ENCODE measurements at places on chromosomes 1 and 21.

DNA sequence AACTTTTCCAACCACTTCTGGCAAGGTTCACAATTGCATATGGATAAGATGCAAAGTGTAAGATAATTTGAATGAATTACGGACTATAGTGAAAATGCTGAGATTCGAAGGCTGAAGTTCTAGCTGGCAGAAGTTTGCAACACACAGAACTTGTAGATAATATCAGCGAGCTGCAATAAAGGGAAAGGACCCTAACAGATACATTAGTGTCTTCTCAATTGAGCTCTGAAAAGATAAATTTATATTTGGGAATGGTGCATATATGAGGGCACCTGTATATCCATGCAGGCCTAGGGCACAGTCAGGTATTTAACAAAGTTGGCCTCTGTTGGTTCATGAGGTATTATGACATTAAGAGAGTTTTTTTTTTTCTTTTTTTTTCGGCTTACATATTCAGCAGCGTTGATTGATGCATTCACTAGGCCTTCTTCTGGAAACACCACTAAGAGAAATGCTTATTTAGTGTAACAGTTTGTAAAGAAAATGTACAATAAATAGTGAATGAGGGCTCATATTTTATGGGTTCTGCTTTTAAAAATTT is 2.2 kb downstream of the NFIA start:
- no peak for DNase-seq

DNA sequence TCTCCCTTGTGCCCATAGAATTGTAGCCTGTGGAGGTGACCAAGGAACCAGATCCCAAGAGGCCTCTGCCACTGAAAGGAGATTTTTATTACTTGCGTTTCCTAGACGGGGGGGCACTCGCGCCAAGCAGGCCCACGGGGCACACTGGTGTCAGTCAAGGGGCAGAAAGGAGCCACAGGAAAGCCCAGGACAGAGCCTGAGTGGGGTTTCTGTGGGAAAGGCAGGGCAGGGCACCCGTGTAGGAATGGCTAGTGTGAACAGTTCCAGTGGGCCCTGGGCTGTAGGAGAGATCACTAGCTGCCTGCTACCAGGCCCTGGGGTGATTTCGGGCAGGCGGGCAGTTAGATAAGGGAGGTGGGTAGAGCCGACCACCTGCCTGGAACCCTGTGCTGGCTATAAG is 70.8 kb downstream of the ADARB1 start:
- DNase-seq, result no peak

GRCh38 chr1:24632832-24633175 is 10.3 kb upstream of the SRRM1 start:
- no peak for DNase-seq

DNA sequence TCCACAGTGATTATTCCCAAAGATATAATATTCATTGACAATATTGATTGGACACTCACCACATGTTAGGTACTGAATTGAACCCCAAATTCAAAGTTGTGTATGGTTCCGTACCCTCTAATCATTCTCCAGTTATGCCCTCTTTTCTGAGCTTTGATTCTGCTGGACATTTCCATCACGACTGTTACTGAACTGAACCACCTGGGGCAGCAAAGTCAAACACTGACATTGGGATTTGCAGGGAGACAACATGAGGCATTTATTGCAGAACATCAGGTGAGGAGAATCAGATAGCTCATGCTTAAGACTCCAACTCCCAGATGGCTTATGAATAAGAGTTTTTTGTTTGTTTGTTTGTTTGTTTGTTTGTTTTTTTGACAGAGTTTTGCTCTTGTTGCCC is 420.9 kb downstream of the DISC1 start:
- peak; percentile 35 for DNase-seq

DNA sequence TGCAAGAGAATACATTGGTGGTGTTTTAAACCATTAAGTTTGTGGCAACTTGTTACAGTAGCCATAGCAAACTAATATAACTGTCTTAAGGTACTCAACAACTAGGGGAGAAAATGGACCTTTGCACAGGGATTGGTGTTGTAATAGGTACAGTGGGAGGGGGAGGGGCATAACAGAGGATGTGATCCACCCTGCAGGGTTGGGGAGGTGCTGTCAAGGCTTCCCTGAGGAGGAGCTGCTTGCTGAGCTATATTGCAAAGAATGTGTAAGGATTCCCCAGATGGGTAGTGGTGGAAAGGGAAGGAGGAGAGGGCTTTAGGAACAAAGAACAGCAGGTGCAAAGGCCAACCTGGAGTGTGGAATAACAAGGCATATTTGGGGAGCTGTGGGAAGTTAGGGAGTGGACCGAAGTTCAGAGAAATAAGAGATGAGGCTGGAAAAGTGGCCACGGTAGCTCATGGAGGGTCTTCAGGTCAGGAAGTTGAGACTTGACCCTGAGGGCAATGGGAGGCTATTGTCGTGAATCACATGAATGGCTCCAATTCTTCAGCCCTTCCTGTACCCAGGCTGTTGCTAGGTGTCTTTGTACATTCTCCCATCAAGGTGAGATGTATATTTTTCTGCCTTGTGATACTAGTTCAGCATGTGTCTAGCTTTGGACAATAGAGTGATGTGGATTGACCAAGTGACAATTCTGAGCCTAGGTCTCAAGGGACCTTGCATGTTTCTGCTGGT is 168.6 kb upstream of the CSF3R start:
- no peak for DNase-seq

- DNase-seq, result no peak
Observed at GRCh38 chr1:161943737-161944136, 79.9 kb downstream of the OLFML2B start.

DNA sequence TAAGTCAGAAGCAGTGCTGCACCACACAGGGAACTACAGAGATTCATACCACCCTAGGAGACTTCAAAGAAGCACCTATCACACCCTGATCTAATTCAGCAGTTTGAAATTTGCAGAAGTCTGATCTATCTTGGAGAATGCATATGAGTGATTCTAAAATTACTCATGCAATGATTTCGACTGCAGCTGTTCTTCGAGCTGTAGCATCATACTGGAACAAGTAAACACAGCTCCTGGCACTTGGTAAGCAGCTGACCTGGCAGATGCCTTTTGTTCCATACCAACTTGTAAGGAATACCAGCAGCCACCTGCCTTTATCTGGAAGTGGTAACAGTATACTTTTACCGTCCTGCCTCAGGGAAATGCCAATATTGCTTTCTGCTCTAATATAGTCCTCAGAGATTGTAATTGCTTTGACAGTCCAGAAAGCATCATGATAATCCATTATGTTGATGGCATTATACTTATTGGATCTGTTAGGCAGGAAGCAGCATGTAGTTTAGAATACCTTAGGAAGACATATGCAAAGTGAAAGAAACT is 25.7 kb downstream of the AADACL4 start:
- peak; percentile 19 for DNase-seq

DNA sequence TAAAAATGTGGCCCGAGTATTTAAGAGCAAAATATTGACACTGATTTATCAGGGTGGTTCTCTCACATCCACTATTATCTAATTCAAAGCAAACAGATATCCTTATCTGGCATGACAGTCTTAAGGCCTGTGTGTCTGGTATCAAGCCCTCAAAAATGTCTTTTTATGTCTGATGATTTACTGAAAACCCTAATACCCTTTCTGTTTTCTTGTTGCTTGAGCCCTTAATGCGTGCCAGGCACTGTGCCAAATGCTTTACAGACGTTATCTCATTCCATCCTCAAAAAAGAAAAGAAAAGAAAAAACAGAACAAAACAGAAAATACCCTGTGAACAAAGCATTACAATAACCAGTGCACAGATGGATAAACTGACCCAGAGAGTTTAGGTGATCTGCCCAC is 5.7 kb downstream of the DUSP23 start:
- DNase-seq, result no peak

DNA sequence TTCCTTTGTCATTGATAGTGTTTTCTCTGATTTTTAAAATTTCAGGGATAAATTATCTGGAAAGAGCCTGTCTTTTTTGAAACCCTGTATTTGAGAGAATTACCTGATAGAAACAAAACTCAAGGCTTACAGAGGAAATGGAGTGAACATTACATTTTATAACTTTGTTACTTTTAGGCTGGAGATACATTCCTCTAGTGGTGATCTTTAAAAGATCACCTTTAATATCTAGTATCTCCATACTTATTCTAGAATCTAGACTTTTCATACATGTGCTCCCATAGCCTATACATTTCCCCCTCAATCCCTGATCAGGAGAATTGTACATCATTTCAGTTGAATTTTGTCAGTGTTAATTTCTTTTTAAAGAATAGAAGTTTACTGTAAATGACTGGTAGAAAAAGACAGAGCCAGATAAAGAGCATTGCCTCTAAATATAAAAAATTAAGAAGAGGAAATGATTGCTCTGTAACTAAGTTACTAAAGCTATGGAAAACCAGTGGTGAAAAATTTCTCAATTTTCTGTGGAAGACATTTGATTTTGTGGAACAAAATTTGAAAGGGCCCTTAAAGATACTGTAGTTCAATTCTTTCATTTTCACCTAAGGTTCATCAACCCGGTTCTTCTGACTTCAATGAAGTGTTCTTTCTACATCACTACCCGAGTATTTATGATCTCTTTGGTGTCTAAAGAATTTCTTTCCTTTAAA is 33.7 kb downstream of the RASAL2 start:
- no peak for DNase-seq

DNA sequence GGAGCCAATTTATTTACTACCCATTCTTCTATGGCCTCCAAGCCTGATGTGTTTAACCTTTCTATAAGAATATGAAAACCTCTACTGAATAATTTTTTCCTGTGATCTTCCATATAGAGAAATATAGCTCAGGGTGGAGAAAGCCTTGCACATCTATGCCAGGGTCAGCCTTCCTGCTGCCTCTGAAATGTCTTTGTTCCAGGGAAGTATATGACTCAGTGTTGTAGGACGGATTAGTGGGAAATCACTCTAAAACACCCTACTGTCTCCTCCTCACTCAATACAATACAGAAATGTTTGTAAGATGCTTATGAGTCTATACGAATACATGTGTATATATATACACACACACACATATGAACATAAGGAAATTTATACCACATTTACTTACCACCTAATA is 1044.9 kb downstream of the BRINP3 start:
- DNase-seq, result peak; percentile 8

GRCh38 chr1:76268341-76268740 is 193.8 kb downstream of the ST6GALNAC3 start:
- peak; percentile 19 for DNase-seq

GRCh38 chr1:2874607-2875480 is 73.4 kb upstream of the TTC34 start:
- no peak for DNase-seq

DNA sequence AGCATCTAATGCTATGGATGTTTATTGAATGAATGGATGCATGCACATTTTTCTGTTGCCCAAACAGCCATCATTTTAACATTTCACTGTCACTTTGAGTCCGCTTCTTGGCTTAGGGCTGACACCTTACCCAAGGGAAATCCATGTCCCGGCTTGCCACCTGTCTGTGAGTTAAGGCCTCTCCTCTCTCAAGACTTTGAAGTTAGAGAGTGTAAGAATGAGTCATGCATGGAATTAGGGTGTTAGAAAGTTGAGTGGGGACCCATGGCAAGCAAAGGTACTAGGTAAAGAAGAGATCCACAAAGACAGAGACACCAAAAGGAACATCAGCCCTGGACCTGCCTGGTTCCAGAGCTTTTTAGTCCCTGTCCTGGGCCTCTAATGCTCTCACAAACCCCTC is 35.1 kb downstream of the ATP1A1 start:
- DNase-seq, result no peak

DNA sequence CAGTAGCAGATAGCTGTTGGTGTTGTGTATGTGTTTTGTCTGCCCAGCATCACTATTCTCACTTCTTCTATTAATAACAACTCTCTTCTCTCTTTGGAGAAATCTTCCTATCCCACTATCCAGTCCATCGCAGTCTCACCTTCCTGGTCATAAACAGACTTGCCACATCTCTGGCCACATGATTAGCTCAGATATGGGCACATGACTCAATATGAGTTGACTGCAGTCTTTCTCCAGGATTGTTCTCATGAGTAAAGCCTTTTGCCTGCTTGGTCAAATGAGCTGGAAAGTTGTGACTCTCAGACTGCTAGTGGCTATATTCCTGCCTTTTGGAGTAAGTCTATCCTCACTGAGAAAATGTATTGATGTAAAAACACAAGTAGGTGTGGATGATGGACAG is 32.9 kb upstream of the TADA1 start:
- no peak for DNase-seq

GRCh38 chr1:68011657-68012375 is 38.6 kb downstream of the DIRAS3 start:
- peak; percentile 10 for DNase-seq

DNA sequence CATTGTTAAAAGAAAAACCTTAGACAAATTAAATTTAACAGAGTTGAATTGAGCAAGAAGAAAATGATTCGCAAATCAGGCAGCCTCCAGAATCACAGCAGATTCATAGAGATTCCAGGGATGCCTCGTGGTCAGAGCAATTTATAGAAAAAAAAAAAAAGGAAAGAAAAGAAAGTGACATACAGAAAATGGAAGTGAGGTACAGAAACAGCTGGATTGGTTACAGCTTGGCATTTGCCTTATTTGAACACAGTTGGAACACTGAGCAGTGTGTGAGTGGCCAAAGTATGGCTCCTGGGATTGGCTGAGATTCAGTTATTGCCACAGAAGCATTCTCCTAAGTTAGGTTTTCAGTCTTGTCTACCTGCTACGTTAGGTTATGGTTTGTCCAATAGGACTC is 9.1 kb upstream of the C21orf91 start:
- peak; percentile 73 for DNase-seq

DNA sequence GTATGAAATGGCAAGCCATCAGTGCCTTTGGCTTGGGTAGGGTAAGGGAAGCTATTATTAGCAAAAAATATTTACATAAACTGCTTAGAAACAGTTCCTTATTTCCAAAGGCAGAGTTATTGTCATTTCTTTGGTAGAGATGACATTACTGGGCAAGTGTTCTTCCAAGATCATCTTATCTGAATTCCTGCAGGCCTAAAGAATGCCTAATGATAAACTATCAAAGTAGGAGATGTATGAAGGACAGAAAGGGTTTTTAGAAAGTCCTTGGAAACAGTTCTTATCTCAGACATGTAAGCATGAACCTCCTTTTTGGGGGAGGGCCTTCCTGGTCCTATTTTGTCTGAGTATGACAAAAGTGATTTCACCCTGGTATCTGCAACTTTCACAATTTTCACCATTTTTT is 5.1 kb upstream of the FRRS1 start:
- no peak for DNase-seq

DNA sequence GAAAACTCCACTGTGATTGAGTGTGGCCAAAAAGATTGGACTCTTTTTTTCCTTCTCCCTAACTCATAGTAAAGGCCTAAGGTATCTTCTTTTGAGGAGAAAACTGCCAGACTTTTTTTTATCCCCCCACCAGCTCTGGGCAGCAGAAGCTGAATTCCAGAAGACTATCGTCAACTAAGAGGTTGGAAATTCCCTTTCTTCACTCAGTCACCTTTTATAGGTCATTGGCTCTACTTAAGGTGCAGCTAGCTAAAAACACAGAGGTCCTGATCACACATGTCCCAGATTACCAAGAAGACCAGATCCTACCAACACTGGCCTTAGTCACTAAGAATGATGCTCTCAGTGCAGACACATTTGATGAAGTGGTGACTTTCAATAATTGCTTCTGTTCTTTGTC is 1441.2 kb downstream of the PLA2G4A start:
- no peak for DNase-seq
